Heart right ventricle (tissue), 16 donors: ENCODE measurements at places on chromosomes 3 and 15.

DNA sequence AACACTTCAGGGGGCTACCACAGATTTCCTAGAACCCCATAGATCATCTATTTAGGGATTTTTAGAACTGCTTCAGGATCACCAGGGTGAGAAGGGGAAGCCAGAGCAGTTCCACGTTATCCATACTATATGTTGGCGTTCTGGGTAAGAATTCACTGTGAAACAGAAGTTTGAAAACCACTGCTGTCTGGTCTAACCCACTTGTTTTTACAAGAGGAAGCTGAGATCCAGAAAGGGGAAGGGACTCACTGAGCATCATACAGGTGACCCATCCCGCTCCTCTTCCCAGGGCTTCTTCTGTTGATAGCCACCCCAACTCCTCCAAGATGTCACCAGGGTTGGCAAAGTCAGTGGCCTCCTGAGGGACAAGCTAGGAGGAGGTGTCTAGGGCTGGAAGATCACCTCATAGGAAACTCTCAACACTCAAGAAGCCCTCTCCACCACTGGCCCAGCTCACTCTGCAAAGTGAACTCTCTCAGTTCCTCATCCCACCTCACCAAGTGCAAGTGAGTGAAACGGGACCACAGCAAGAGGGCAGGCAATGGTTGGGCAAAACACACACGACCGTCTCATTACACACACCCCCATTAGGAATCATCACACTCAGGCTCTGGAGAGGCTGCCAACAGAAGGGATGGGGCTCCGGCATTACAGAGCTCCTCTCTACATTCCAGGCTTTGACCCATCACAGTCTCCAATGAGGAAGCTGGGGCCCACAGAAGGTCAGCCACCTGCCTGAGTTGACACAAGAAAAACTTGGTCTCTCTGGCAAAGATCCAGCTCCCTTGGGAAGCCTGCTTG, 1.8 kb downstream of the DAPK2 start:
- DNase-seq: no peak

- no peak for DNase-seq
Measured at GRCh38 chr3:13706451-13706850, 157.5 kb downstream of the FBLN2 start.

DNA sequence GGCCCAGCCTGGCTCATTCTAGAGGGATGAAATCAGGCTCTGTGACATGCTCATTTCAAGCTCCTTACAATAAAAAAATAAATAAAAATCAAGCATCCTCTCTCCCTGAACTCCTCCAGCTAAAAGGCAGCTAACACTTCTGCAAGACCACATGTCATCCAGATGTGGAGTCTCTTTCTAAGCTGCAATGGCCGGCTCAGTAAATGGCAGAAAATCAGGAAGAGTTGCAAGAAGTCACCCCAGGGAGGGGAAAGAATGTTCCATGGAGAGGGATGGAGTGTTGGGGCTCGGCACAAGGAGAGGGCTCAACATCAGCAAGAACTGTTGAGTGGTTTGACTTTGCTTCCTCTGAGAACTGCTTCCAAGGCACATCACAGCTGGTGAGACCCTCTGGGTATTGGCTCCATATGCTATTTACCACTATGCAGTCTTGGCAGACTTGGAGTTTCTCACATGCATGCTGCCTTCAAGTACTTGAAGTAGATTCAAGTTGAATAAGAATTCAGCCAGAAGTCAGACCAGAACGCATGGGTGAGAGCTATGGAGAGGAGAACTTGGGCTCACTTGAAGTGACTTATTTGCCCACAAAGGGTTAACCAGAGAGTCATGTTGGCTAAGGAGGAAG, 689.0 kb downstream of the NTRK3 start:
- DNase-seq: no peak

- DNase-seq: no peak
Measured at GRCh38 chr3:162774613-162775100, 1278.0 kb downstream of the OTOL1 start.

GRCh38 chr3:144272680-144273079, 301.1 kb downstream of the DIPK2A start:
- no peak for DNase-seq

- DNase-seq: peak; percentile 90
Measured at GRCh38 chr15:22980189-22981050, at the start of gene CYFIP1. Gene CYFIP1 (minus strand): TSS chr15:22980368. CDS start chr15:22947285, 33,083 bp downstream.

- no peak for DNase-seq
Measured at GRCh38 chr3:168061332-168061996, 34.3 kb downstream of the GOLIM4 start.

DNA sequence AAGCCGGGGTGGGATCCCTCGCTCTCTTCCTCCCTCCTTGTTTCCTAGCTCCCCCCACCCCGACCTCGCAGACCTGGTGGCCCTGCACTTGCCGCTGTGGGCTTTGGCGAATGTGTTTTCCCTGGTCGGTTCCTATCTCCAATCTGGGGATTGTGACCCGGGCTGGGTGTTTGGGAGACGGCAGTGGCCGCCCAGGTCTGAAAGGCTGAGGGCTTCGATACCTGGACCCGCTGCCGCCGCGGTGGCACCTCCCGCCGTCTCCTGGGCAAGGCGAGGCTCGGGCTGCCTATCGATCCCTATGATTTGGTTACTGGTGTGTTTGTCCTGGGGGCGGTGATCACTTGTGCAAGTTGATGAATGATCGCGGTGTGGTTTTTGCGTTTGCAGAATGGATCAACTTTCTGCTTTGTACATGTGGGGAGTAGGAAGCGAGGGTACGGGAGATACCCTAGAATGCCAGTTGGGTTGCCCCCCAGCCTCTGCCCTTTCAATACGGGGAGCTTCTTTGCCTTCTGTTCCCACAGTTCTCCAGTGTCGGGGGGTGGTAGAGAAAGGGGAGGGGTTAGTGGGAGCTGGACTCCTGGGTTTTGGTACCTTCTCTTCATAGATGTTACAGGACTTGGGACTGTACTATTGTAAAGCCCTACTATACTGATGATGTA, 3.0 kb downstream of the BBX start:
- no peak for DNase-seq

DNA sequence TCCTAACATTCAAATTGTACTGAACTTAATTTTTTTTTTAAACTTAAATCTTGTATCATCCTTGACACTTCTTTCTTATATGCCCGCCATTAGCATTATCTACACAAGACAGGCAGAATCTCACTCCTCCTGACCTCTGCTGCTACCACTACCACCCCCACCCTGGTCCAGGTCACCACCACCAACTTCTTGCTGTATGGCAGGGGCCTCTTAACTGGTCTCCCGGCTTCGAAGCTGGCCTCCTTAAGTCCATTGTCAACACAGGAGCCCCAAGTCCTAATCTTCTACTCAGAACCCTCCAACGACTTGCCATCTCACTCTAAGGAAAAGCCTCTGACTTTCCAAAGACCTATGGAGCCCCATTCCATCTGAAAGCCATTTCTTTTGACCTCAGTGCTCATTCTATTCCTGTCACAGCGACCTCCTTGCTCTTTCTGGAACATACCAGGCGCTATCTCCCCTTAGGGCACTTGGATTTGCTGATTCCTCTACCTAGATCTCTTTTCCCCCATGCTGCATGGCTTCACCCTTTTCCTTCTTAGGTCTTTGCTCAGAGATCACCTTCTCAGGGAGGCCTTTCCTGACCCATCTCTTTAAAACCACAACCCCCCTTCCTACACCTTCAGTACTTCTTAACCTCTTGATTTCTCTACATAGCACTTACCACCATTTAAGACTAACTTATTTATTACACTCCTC, 2.6 kb downstream of the PRC1 start:
- no peak for DNase-seq

GRCh38 chr3:187741403-187742350, 3.6 kb downstream of the BCL6 start:
- peak; percentile 76 for DNase-seq

DNA sequence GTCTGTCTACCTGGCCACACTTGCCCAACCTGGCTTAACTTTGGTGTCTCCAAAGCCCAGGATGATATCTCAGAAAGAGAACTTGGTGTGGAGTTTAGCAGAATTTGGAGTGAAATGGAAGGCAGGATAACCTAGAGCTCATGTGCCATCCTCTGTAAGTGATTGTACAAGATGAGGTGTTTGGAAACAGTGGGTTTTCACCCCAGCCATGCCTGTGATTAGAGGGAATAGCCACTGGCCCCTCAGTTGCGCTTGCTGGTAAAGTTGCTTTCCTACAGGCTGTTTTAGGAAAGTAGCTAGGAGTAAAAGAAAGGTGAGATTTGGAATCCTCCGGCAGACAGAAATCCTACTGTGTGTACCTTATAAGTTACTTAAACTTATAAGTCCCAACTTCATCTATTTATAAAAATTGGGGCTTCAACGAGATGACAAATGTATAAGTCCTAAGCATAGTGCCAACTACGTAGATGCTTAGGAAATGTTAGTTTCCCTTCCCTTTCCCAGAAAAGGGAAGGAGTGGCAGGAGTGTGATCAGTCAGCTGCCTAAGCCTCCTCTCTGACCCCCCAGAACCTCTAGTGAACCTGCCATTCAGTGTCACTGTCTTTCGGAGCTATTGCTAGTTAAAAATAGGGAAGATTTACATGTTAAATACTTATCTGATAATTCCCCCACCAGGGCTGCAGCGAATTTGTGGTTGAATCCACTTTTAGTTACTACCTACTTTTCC, 13.4 kb upstream of the BMF start:
- no peak for DNase-seq

GRCh38 chr15:98952381-98952803, 55.2 kb downstream of the PGPEP1L start:
- no peak for DNase-seq

DNA sequence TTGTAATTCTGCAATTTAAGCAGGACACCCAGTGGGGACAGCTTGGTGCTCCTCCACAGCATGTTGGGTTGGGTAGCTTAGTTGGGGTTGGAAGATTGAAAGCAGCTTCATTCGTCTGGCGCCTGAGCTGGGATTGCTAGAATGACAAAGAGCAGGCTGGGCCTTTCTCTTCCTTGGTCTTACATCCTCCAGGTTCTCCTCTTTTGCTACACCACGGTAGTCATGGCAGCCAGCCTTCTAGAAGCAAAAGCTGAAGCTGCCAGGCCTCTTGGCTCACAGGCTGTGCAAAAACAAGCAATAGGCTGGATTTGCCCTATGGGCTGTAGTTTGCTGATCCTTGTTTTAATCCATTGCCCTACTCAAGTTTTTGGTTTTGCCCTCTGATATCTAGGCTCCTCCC, 3.2 kb upstream of the ANXA2 start:
- DNase-seq: no peak

- peak; percentile 14 for DNase-seq
Measured at GRCh38 chr3:3799173-3800079, at the start of gene LRRN1. Gene LRRN1 (plus strand): TSS chr3:3799431. CDS start chr3:3844642, 45,211 bp downstream.

DNA sequence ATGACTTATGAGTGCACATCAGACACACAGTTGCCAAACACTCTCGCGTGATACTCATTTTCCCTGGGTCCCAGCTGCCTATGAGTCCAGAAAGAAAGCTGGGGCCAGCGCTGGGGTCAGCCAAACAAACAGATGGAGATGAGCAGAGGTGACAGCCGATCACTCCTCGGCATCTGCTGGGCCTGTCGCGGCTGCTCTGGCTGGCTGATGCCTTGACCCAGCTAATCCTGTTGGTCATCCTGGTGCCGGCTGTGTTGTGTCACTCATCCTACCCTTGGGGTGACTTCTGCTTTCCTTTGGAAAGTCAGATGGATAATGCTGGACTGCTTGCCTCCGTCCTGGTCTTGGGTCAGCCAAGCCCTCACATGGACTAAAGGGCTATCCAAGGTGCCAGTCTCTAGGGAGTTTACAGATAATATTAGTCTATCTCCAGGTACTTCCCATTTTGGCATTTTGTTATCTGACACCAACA, 105.3 kb upstream of the PDZRN3 start:
- DNase-seq: no peak

DNA sequence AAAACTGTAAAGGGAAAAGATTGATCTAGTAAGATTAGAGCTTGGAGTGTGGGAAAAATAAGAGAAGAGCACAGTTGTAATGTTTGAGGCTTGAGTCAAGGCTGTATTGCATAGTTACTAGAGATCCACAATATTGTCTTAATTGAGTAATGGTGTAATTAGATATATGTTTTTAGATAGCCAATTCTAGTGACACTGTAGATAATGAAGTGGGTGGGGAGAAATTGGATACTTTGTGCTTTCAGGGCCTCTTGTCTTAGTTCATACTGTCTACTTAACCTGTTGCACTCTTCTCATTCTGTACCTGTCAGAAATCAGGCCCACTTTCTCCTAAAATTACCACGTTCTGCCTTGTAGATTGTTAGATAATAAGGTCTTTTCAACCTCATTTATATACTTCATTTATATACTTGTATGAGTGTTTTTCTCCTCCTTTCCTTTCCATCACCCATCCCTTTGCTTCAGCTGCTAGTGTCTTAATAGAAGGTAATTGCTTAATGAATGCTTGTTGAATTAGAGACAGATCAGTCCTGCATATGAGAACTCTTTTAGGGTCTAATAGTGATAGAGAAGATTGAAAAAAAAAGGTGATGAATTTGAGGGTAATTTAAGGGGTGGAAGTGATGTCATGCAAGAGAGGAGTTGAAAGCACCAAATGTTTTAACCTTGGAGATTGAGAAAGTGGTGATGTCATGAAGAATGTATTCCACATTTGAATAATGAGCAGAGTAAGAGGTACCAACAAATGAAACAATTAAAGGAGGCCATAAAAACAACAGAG, 32.0 kb downstream of the PIK3CA start:
- DNase-seq: no peak

GRCh38 chr3:40768536-40768935, 243.8 kb downstream of the ZNF621 start:
- no peak for DNase-seq
